ENCODE measurements at places on chromosomes 16 and 17.
A peak's percentile ranks its signal among the peaks of the same experiment; 100 is the strongest.

- DNase-seq, result no peak
Observed at GRCh38 chr17:77115510-77115909, 25.3 kb upstream of the SEC14L1 start.

GRCh38 chr16:78932355-78932943 is 668.1 kb downstream of the MAF start:
- no peak for DNase-seq

DNA sequence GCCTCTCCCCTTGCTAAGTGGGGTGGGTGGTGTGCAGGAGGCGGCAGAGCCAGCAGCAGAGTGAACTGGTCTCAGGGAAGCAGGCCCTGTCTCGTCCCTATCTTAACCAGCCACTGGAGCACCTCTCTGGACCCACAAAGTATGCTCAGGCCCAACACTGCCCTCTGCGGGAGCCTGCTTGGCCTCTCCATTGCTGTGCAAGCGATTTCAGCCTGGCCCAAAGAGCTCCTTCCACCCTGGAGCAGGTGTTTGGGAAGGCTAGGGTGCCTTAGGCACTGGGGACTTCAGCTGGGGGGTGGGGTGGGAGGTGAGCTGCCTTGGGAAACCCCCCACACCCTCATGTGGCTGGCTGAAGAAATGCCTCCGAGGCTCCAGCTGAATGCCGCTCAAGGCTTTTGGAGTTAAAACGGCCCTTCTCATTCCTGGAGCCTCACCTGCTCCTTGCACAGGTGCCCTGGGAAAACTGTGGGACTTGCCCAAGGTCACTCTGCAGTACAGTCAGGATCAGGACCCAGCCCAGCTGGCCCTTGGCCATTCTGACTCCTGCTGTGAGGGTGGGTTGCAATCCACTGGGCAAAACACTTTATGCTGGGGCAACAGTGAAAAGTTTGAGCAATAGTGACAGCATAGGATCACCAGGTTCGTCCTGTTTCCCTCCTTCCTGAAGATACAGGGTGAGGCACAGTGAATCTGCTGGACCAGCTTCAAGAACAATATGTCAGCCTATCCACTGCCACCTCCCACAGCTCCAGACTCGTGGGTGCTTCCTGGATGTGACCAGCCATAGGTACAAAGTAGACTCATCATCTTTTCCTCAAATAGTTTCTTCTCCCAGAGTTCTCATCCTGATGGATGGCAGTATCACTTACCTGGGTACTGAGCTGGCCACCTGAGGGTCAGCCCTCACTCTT is 5.9 kb upstream of the UBE2O start:
- DNase-seq, result no peak

DNA sequence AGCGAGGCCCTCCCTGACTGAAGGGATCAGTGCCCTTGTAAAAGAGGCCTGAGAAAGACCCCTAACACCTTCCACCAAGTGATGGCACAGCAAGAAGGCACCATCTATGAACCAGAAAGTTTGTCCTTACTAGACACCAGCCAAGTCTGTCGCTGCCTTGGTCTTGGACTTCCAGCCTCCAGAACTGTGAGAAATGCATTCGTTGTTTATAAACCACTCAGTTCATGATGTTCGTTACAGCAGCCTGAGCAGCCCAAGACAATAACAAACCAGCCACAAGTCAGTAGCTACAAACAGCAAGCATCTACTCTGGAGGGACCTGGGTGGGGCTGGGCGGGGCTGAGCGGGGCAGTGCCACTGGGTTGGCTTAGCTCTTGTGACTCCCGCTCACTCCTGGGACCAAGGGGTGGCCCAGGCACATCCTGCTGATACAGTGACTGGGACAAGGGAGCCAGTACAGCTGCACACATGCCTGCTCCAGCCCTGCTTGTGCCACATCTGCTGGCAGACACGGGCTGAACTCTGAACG is 234.9 kb downstream of the IRF8 start:
- no peak for DNase-seq

- DNase-seq, result no peak
Observed at GRCh38 chr17:55889271-55889670, 138.4 kb downstream of the PCTP start.

DNA sequence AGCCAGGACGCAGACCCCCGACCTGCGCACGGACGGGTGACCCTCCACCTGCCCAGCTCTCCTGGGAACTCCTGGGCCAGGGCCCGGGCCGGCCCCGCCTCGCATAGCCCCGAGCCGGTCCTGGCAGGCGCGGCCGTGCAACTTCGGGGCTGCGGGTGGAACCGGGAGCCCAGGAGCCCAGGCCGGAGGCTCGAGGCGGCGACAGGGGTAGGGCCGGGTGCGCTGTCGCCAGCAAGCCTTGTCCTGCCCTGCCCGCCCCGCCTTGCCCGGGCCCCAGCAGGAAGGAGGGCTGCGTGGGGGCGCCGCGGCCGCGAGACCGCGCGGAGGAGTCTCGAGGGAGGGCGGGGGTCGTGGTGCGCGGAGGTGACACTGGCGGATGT is 408 bp downstream of the LMF1 start:
- DNase-seq, result no peak

DNA sequence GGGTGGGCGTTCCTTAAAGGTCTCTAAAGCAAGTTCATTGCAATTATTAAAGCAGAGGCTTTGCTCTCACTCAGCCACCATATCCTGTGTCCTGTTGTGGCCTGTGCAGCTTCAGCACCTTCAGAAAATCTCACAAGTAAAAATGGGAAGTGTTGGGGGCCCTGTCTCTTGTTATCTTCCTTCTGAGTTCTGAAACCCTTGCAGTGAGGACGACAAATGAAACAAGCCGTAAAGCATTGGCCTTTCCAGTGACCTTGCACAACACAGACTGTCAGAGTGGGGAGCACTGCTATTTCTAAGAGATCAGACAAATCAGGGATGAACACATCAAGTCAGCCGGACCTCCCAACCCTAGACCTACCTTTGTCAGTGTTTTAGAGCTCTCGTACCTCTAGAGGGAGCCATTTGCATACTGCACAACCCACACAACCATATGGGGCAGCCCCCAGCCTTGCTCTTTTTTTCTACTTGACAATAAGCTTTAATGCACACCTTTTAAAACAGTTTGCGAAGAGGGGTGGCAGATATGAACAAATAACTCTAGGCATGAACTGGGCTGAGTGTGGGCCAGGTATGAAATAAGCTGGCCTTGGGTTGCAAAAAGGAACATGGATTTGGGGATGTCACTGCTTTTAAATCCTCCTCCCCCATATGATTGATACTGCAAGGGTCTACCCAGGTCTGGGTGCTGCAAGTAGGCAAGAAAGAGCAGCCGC is 89.8 kb downstream of the KATNIP start:
- DNase-seq, result no peak

GRCh38 chr17:32769846-32770245 is 107.1 kb downstream of the MYO1D start:
- DNase-seq, result no peak

GRCh38 chr17:49218941-49219913 is 8.7 kb downstream of the ABI3 start:
- no peak for DNase-seq

DNA sequence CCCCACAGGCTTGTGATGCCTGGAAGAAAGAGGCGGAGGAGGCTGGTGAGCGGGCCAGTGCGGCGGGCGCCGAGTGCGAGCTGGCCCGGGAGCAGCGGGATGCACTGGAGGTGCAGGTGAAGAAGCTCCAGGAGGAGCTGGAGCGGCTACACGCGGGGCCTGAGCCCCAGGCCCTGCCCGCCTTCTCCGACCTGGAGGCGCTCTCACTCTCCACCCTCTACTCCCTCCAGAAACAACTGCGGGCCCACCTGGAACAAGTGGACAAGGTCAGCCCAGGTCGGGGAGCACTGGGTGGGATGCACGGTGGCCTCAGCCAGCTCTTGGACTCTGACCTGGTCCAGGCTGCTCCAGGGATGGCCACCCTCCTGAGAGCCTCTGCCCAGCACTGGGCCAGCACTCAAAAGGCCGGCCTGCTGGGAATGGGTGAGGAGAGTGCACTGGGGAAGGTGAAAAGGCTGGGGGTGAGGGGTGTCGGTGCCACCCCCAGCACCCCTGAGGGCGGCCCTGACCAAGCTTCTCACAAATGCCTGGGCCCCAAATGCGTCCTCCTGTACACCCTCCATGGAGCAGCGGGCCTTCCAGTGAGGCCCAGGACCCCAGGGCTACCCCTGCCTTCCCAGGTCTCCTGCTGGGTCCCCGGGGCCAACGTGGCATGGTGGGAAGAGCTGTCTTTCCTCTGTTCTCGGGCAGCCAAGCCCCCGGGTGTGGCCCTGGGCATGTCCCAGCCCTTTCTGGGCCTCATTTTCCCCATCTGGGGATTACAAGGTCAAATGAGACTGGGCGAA is 20.8 kb downstream of the UNC13D start:
- DNase-seq, result no peak

DNA sequence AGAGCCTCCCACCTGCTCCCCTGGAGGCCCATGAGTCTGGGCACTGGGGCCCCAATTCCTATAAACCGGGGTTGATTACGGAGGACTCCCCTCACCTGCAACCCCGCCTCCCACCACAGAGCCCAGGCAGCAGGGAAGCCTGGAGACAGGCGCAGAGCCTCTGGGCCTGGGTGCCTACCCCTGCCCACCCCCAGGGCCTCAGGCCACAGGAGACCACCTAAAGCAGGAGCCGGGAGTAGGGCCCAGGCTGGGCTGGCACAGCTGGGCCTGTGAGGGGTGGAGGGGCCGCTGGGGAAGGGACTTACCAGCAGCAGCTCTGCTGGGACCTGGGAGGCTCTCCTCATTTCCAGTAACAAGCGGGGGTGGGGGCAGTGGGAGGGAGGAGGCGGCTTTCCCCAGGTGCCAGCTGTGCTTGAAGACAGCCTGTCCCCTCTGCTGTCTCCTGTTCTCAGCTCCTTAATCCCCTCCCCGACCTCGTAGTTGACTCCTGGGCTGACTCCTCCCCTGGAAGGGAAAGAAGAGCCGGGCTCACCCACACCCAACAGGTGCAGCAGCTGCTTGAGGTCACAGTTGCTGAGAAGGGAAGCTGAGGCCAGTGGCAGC is 46.8 kb downstream of the TMEM235 start:
- DNase-seq, result no peak

GRCh38 chr17:68328676-68329075 is 37.4 kb downstream of the ARSG start:
- no peak for DNase-seq

GRCh38 chr16:69894676-69895075 is 56.5 kb upstream of the CLEC18A start:
- DNase-seq, result no peak

- DNase-seq, result no peak
Observed at GRCh38 chr17:77728474-77728795, 230.1 kb upstream of the TNRC6C start.

DNA sequence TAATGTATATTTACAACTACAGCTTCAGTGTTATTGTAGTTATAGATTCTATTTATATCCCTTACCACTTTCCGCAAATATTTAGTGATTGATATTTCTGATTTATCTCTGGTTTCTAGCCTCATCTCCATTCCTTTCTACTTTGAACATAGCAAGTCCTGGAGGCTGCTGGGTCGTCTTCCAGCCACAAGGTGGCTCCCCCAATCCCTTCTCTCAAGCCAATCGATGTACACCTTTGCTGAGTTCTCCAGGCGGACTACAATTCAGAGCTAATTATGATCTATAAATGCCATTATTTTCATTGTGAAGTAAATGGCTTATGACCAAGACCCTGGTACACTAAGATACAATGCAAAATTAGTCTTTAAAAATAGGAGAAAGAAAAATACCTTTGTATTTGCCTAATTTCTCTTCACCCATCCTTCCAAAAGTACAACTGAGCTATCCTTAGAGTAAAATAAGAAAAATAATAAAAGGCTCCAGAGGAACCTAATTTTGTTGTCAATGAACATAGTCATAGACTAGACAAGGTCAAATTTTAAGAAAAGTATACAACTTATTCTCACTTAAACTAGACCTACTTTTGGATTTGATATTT is 122.1 kb downstream of the SKAP1 start:
- DNase-seq, result no peak

DNA sequence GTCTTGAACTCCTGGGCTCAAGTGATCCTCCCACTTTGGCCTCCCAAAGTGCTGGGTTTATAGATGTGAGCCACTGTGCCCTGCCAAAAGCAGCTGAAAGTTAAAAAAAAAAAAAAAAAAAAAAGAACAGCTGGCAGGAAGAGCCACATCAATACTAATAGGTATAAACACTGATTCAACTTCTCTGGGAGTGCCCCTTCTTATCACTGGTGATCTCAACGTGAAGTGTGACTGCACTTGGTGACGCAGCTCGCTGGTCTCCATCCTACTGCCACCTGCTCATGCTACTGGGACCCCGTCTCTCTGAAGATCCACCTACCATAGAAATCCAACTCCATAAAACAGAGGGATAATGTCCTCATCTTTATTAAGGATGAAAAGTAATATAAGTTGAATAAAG is 40.8 kb downstream of the RNF157 start:
- no peak for DNase-seq

- DNase-seq, result no peak
Observed at GRCh38 chr17:37475731-37476420, 13.8 kb upstream of the DUSP14 start.

DNA sequence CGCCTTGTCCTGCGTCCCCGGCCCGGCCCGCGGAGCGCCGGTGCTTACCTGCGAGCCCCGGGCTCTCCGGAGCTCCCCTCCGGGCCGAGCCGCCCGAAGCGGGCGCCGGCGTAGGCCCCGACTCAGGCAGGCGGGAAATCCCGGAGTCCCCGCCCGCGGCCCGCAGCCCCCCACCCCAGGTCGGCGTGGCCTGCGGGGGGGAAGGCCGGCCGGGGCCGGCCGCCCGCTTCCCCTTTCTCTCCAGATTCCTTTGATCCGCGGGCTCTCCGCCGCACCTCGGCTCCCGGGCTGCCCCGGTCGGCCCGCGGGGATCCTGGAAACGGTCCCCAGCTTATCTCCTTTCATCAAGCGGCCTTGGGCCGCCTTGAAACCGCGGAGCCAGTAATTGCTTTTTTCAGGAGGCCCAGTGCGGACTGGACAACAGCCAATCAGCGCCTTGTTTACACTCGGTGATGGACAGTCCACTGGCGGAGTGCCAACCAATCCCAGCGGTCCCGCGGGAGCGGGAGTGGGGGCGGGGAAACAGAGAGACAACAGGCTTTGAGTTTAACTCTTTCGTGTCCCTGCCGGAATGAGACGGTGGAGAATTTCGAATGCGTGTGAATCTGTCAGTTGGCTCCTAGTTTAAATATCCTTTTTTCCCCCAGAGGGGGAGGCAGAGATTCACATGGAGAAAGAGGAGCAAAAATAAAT is 1.4 kb upstream of the BAHCC1 start:
- peak; percentile 100 for DNase-seq

DNA sequence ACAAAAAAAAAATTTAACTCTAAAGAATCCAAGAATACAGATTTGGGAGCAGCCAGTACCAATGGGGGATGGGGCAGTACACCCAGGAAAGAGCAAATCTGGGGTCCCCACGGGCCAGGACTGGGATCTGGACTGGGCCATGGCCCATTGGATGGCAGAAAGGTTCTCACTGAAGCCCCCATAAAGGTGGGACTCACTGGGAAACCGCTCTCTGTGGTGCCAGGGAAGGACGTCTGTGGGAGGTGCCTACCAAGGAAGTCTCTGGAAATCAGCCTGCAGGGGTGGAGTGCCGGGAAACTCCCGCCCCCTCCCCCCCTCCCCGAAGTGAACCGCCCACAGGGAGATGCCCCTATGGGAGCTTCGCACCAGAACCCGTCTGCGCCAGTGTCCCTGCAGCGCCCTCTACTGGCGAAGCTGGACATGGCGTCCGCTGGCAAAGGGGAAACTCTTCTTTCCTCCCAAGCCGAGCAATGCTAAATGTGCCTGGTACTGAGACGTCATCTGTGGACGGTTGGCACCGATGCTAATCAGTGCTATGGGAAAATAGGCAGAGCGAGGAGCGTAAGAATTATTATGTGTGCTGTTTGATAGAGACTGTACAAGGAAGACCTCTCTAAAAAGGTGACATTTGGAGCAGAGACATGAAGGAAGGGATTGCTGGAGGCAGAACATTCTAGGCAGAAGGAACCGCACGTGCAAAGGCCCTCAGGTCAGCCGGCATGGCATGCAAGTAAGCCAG is 671.1 kb downstream of the WWOX start:
- peak; percentile 21 for DNase-seq

- no peak for DNase-seq
Observed at GRCh38 chr17:79075446-79075750, 774 bp downstream of the ENGASE start.
